ENCODE measurements at places on chromosomes 13 and 19.

DNA sequence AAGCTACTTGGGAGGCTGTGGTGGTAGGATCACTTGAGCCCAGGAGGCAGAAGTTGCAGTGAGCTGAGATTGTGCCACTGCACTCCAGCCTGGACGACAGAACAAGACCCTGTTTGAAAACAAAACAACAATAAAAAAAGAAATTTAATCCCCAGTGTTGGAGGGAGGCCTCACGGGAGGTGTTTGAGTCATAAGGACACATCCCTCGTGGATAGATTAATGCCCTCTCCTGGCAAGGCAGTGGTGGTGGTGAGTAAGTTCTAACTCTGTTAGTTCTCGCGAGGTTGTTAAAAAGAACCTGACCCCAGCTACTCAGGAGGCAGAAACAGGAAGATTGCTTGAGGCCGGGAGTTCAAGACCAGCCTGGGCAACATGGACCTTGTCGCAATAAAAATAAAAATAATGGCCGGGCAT is 27.6 kb upstream of the SIN3B start:
- no peak for DNase-seq

GRCh38 chr13:41455725-41456419 is 1.5 kb upstream of the RGCC start:
- DNase-seq, result no peak

- no peak for DNase-seq
Observed at GRCh38 chr19:19385896-19386869, 19.3 kb upstream of the GATAD2A start.

DNA sequence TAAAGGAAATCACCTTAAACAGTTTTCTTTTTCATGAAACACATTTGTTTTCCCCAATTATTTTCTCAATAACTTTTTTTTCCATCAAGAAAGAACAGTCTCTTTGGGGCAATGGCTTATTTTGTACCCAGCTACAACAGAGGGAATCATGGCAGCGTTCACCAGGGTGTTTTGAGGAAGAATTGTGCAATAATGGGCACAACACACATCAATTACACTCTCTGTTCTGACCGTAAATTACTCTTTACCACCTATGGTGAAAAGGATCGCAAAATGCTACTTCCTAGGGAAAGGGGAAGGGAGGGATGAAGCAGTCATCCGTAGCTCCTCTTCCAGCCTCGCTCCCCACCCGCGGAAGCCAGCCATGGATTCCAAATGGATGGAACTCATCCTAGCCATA is 38.6 kb downstream of the TMTC4 start:
- no peak for DNase-seq

DNA sequence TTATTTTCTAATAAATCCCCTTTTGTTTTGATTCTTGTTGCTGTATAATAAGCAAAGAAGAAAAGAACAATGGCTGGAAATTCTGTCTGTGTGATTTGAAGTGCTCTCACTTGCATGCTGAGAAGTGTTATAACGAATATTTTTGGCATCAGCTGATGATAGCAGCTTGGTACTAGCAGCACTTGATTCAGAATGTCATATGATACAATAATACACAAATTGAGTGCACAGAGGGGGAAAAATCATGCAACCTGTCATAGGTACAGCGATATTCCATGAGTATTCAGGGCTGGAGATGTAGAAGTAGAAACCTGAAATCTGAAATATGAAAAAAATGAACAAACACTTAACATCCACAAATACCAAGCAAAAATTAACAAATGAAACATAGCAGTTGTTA is 108.1 kb downstream of the FGF14 start:
- no peak for DNase-seq

GRCh38 chr13:97809576-97809975 is 143.9 kb upstream of the IPO5 start:
- no peak for DNase-seq

DNA sequence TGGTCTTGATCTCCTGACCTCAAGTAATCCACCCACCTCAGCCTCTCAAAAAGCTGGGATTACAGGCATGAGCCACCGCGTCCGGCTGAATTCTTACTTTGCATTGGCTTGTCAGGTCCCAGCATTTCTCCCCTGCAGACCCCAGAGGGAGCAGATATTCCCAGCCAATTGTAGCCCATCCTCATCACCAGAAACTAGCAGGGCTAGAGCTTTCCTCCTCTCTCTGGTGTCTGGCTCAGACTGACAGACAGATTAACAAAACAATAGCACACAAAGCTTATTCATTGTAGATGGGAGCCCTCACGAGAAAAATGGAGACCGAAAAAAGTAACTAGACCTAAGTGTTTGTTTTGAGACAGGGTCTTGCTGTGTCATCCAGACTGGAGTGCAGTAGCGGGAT is 7.5 kb upstream of the MPV17L2 start:
- DNase-seq, result no peak

- no peak for DNase-seq
Observed at GRCh38 chr13:28583651-28584091, 75.3 kb upstream of the POMP start.
